ENCODE measurements at places on chromosomes 11 and 22.

DNA sequence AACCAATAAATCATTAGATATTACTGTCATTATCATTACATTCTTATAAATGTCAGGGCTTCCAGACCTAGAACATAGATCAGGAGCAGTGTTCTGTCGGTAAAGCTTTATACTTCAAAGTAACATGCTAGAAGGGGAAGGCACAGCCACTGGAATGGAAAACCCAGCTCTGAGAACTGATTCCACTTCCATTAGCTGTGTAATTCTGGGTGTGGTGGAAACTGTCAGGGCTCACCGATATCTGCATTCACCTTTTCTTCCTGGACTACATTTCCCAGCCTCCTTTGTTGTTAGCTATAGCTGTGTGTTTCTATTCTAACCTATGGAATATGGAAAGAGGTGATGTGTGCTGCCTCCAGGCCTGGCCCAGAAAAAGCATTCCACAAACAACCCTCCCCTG, 585.8 kb downstream of the BUD13 start:
- DNase-seq: no peak

GRCh38 chr11:109814824-109815223, 278.4 kb upstream of the ZC3H12C start:
- no peak for DNase-seq

DNA sequence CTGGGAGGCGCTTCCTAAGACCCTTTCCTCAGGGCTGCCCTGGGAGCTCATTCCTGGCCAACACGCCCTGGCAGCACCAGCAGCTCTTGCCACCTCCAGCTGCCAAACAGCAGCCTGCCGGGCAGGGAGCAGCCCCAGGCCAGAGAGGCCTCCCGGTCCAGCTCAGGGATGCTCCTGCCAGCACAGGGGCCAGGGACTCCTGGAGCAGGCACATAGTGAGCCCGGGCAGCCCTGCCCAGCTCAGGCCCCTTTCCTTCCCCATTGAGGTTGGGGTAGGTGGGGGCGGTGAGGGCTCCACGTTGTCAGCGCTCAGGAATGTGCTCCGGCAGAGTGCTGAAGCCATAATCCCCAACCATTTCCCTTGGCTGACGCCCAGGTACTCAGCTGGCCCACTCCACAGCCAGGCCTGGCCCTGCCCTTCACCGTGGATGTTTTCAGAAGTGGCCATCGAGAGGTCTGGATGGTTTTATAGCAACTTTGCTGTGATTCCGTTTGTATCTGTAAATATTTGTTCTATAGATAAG, 7.6 kb downstream of the SLC39A13 start:
- DNase-seq: peak; percentile 86

- peak; percentile 68 for DNase-seq
Observed at GRCh38 chr11:100863080-100863581, 176.0 kb downstream of the ARHGAP42 start.

DNA sequence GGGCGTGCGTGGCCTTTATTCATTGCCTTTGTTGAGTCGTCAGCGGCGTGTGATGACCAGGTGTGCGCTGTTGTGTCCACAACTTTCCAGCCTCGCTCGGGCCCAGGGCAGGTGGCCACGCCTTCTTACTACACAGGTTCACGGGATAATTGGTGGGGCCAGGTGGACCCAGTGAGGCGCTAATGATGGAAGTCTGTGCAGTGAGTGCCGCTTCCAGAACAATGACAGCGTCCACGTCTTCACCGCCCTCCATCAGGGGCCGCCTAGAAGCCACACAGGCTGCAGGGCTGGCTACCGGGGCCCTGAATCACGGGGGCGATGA, 1197.3 kb downstream of the BRD1 start:
- DNase-seq: no peak

GRCh38 chr11:117126223-117126965, 17.7 kb upstream of the PAFAH1B2 start:
- no peak for DNase-seq

- DNase-seq: no peak
Observed at GRCh38 chr11:123381817-123382554, 48.1 kb upstream of the GRAMD1B start.

- no peak for DNase-seq
Observed at GRCh38 chr11:69921128-69922014, 102.2 kb upstream of the FGF3 start.

DNA sequence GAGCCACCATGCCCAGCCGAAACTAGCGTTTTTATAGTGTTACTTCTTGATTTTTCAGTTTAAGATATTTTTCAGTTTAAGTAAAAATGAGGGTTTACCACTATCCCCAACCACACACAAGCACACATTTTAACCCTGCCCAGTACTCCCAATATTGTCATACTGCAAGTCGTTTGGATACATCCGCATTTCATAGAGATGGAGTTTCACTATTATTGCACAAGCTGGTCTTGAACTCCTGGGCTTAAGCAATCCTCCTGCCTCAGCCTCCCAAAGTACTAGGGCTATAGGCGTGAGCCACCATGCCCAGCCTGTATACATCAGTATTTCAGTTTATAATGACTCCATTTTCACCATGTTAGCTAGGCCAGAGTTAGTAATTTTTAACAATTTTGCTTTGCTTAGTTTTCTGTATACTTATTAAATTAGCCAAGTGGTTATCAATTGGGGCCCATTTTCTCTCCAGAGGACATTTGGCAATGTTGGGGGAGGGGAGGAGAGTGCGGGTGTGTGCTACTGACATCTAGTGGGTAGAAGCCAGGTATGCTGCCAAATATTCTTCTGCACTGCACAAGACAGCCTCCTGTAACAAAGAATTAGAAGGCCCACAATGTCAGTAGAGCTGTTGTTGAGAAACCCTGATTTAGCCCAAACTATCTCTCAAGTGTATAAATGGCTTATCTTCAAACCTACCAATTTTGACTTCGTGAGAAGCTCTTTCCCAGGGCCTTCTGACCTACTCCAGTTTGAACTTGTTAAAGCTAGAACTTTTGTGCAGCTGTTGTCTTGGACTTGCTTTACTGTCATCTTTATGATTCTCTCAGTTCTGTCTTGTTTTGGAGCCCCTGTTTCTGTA, 7.3 kb downstream of the USP47 start:
- no peak for DNase-seq

- DNase-seq: no peak
Observed at GRCh38 chr22:19355413-19356157, 64.1 kb upstream of the CLTCL1 start.

GRCh38 chr11:69064394-69064957, 15.7 kb downstream of the TPCN2 start:
- no peak for DNase-seq

DNA sequence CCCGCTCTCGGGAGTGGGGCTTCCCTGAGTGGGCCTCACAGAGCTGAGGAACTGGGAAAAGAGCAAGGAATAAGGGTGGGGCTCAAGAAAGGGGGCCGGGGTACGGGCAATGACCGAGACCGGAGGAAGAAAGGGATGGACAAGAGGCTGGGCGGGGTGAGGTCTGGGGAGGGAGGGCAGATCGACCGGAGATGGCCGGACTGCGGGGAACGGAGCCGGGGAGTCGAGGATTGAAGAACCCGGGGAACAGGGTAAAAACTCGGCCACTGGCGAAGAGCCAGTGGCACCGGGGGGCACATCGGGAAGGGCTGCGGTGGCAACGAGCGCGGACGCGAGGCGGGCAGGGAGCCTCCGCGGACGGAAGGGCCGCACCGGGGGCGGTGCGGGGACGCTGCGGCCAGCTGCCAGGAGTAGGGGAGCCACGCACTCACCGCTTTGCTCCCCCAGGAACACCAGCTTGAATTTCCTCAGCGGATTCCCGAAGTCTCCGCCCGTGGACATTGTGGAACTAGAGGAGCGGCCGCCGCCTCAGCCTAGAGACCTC, 667 bp downstream of the RAB6A start:
- no peak for DNase-seq

DNA sequence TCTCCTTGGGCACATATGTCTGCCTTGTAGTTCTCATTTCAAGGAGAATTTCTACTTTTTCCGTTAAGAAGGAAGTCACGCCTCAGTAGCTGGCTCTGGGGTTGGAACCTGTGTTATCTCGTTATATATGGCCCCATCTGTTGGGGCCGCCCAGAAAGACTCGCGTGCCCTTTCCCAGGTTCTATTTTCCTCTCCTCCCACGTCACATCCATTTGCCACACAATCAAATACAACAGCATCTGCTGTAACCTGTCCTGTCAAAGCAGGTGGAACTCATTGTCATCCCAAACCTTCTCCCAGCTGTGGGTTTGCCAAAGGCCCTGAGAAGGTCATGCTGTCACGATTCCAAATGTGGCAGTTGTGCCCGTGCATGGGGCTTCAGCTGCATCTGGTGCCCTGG, 213.1 kb upstream of the ZBED5 start:
- no peak for DNase-seq

GRCh38 chr22:39627865-39628562, 57.5 kb downstream of the CACNA1I start:
- DNase-seq: no peak

DNA sequence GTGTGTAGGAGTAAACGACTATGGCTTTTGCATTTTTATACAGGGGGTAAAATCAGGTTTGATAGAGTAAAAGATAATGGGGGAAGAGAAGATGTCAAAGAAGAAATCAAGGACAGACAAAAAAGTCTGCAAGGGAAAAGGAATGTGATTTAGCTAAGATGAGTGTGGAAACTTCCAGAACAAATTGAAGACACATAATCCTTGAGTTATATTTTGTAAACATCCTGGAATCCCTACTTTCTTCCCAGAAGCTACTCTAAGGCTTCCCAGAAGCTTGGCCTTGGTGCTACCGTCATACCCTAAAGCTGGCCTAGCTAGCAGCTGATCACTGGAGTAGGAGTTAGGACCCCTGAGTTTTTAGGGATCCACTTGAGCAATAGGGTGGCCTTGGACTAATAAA, 82.4 kb downstream of the BLID start:
- no peak for DNase-seq

- no peak for DNase-seq
Observed at GRCh38 chr11:41206388-41206787, 253.1 kb downstream of the LRRC4C start.

DNA sequence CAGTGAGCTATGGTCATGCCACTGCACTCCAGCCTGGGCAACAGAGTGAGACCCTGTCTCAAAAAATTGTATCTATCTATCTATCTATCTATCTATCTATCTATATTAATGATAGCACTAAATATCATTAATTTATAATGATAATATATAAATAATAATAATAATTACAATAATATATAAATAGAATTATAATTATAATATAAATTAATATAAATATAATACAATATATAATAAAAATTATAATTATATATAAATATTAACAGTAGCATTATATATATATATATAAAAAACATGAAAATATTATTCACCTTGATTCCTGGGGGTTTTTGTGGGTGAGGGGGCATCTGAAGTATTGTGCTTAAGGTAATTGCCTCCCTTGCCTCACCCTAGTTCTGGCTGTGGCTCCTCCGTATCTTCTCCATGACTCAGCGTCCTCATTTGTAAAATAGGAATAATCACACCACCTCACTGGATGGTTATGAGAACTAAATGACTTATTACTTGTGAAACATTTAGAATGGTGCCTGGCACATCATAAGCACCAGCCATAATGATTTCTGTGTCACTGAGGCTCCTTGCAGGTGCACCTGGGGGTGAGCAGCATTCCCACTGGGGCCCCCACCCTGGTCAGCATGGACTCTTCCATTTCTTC, 18.8 kb downstream of the RASD2 start:
- DNase-seq: no peak

DNA sequence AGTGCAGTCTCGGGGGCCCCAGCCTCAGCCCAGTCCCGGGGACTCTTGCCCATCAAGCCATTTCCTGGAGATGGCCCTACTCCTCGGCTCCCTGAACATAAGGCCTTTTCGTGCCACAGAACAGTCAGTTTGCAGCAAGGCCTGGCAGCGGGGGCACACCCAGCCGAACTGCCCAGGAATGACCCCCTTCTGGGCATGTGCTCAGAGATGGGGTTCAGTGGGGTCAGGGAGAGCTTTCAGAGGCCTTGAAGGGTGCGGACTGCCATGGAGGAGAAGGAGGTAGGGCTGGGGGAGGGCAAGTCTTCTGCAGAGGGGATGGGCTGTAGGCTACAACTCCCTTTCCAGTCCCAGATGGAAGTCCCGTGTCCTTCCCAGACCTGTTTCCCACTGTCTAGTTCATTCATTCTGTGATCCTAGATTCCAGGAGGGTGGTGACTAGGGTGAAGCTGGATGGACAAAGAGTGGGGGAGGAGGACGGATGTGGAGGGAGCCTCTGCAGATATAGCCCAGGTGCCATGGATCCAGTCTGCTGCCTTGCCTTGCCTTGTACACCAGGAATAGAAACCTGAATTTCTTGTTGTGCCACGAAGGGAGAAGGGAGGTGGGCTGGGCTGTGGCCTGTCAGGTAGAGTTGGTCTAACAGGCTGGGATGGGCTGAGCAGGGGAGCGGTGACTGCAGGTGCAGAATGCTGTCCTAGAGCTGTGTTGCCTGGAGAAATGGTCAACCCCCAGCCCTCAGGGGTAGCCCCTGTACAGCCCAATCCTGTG, 14.2 kb upstream of the OMP start:
- no peak for DNase-seq

- DNase-seq: no peak
Observed at GRCh38 chr11:85464283-85464682, 162.9 kb downstream of the DLG2 start.

GRCh38 chr11:75981546-75981945, 166.5 kb downstream of the UVRAG start:
- DNase-seq: no peak

GRCh38 chr11:66046901-66047300, 2.1 kb downstream of the GAL3ST3 start:
- no peak for DNase-seq

- no peak for DNase-seq
Observed at GRCh38 chr11:22807855-22808570, 21.6 kb downstream of the SVIP start.

DNA sequence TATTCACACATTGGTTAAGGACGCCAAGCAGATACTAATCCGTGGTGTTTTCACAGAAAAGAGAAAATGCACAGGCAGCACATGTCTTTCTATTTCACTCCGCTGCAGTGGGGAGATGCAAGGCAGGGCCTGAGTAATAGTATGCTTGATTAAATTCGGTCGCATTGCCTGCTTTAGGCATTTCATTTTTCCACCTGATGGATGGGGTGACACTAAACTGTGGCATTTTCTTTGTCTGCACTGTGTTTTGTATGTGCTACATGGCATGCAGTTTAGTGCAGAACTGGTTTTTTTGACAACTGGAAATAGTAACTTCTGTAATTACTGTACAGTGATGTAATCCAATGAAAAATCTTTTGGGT, 94.9 kb downstream of the SLC17A6 start:
- DNase-seq: no peak

GRCh38 chr11:70205049-70205725, 2.1 kb downstream of the FADD start:
- no peak for DNase-seq

- no peak for DNase-seq
Observed at GRCh38 chr11:24082860-24083259, 414.0 kb upstream of the LUZP2 start.

GRCh38 chr11:70921804-70922203, 330.6 kb downstream of the SHANK2 start:
- DNase-seq: no peak

- DNase-seq: no peak
Observed at GRCh38 chr11:17967661-17968060, 45.2 kb downstream of the SERGEF start.
